ENCODE measurements at places on chromosomes 16 and 17.

DNA sequence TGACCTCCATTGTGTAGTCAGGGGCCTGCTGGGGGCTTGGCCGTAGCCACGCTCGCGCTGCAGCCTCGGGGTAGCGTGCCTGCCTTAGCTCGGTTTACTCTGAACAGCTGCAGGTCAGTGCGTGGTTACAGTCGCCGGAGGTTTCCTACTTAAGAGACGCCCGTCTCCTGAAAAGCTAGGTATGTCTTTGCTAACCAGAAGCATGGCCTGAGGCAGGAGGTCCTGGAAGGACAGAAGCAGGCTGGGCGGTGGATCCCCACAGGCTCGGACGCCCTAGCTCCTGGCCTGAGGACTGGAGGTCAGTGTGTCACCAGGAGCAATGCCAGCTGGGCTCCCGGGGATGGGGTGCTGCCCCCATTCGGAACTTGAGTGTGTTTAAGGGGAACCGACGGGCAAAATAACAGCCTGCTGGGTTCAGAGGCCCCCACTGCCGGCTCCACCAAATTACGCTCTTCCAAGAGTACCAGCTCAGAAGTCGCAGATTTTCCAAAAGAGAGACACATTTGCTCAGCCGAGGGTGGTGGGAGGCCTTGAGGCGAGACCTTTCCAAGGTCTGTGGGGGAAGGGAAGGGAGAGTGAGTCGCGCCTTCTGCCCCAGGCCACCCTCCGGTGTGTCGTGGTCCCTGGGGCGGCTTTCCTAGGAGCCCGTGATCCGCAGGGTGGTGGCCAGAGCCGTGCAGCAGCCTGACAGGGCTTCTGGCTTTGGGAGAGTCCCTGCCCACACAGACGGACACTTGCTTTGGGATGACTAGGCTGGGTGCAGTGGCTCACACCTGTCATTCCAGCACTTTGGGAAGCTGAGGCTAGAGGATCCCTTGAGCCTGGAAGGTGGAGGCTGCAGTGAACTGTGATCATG lies 3.9 kb upstream of the GNG13 start:
- no peak for DNase-seq

DNA sequence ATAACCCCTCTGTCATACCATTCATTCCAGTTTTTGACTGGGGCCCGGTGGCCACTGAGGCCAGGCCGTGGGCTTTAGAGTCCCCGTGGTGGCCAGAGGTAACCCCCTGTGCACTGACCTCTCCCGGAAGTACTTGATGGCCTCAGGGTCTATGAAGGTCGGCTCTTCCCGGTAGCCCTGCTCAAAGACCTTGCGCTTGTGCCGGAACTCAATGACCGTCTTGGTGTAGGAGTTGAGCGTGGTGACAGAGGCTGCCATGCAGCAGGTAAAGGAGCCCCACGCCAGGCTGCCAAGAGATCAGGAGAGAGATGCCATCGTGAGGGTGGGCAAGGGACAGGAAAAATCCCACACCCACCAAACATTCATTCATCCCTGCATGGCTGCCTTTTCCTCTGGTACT lies 234.8 kb downstream of the GSG1L start:
- DNase-seq, result peak; percentile 1

GRCh38 chr16:58022601-58023371 lies 2.8 kb upstream of the MMP15 start:
- DNase-seq, result no peak

DNA sequence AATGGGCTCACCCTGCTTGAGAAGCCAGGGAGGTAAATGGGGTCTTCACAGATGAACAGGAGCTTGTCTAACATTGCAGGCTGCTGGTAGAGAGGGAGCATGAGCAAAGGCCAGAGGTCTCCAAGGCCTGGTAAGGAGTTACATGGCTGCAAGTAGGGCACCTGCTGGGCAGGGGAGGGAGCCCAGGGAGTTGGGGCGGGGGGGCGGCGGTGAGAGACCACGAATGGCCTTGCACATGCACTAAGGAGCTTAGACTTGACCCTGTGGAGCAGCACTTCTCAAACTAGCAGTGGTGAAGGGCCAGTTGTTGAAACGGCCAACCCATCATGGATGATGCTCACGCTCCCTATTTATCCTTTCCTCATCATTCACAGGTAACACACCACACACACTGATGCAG lies 38.4 kb downstream of the ERN1 start:
- no peak for DNase-seq

GRCh38 chr17:44901411-44901921 lies 2.2 kb upstream of the EFTUD2 start:
- DNase-seq, result no peak

- no peak for DNase-seq
Measured at GRCh38 chr17:80331820-80332219, 71.2 kb downstream of the RNF213 start.

- DNase-seq, result no peak
Measured at GRCh38 chr16:31077592-31078396, 3.6 kb downstream of the ZNF646 start.

DNA sequence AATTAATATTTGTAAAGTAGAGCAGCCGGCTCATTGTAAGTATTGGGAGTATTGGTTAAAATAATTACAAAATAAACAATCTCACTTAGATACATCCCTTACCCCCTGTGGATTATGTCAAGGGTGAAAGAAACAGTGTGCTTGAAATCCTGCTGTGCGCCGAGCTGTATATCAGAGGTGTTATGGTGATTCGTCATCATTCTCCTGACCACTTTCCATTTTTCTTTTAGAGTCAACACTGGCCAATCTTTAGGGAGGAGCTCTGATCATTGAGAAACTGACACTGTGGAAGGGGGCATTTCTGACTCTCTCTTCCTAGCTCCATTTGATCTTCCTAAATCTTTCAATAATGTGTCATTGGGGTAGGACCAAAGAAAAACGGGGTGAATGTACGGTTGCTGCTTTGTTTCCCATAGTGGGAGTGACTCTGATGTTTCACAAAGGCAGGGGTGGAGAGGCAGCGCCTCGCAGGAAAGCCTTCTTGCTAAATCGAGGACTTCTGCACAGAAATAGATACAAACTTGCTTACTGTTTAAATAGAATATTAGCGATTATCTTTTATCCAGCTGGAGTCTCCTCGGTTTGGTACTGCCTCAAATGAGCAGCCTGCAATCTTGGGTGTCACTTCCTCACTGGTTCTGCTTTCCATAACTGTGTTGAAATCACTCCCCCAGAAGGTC lies 123.4 kb downstream of the PRKCB start:
- peak; percentile 20 for DNase-seq

DNA sequence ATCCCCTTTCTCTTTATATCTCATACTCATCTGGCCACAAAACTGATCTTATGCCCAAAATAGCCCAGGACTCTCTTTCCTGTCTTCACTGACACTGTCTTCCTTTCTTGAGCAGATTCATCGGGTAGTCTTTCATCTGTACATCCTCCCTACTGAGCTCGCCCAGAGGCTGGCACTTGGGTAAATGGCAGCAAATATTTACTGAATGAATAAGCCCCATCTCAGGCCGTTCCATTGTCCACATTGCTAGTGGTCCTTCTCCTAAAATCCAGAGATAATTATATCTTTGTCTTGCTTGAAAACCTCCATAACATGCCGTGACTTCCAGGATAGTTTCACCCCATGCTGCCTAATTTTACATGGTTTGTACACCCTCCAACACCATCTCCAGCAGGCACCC lies 158.1 kb upstream of the SDK2 start:
- no peak for DNase-seq

DNA sequence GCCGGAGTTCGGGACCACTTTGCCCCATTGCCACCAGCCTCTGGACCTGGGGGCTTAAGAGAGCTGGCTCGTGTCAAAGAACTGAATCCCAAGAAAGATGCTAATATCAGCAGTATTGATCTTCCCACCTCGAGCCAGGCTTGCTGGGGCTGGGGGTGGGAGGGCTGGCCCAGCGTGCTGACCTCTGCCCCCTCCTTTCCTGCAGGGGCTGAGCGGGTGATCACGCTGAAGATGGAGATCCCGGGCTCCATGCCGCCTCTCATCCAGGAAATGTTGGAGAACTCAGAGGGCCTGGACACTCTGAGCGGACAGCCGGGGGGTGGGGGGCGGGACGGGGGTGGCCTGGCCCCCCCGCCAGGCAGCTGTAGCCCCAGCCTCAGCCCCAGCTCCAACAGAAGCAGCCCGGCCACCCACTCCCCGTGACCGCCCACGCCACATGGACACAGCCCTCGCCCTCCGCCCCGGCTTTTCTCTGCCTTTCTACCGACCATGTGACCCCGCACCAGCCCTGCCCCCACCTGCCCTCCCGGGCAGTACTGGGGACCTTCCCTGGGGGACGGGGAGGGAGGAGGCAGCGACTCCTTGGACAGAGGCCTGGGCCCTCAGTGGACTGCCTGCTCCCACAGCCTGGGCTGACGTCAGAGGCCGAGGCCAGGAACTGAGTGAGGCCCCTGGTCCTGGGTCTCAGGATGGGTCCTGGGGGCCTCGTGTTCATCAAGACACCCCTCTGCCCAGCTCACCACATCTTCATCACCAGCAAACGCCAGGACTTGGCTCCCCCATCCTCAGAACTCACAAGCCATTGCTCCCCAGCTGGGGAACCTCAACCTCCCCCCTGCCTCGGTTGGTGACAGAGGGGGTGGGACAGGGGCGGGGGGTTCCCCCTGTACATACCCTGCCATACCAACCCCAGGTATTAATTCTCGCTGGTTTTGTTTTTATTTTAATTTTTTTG lies 8.5 kb downstream of the GJD3 start:
- no peak for DNase-seq

- DNase-seq, result no peak
Measured at GRCh38 chr16:85341972-85342695, 229.9 kb upstream of the CIBAR2 start.

DNA sequence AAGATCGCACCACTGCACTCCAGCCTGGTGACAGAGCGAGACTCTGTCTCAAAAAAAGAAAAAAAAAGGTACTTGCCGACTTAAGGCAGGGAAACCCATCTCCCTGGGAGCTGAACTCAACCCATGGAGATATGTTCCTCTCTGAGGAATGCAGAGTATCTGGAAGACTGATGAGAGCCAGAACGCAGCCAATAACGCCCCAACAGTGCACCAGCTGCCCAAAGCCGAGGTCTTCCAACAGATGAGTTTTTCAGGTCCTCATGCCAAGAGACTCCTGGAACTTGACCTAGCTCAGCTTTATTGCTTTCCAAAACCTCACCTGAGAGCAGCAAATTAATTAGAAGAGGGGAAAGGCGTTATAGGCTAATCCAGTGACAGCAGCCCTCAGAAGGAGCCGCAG lies 9.4 kb downstream of the ELAC2 start:
- no peak for DNase-seq

DNA sequence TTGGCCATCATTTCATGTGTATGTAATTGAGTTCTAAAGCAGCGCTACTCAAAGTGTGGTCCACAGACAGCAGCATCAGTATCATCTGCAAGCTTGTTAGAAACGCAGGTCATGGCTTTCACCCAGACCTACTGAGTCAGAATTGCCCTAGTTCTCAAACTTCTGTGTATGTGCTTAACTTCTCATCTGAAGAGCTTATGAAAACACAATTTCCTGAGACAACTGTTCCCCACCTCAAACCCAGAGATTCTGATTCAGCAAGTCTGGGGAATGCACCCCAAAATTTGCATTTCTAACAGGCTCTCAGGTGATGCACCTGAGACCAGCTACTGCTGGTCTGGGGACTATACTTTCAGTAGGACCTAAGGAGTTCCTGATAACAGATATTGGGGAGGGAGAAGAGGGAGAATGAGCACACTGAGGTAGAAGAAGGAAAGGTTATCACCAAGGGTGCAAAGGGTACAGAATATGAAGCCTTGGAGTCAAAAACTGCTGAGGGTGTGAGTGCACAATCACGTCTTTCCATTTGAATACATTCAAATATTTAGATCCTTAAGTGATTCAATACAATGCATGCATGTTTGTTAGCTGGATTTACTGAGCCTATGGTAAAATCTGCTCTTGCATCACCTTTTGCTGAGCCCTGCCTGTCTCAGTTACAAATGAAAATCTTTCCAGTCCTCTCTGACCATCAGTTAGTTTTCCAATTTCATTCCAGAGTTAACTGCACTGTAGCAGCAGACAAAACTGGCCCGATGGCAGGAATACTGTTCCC lies 29.2 kb upstream of the SKAP1 start:
- no peak for DNase-seq

GRCh38 chr16:30488764-30489605 lies 16.4 kb downstream of the ITGAL start:
- no peak for DNase-seq

GRCh38 chr17:13885953-13886889 lies 183.1 kb upstream of the COX10 start:
- no peak for DNase-seq

DNA sequence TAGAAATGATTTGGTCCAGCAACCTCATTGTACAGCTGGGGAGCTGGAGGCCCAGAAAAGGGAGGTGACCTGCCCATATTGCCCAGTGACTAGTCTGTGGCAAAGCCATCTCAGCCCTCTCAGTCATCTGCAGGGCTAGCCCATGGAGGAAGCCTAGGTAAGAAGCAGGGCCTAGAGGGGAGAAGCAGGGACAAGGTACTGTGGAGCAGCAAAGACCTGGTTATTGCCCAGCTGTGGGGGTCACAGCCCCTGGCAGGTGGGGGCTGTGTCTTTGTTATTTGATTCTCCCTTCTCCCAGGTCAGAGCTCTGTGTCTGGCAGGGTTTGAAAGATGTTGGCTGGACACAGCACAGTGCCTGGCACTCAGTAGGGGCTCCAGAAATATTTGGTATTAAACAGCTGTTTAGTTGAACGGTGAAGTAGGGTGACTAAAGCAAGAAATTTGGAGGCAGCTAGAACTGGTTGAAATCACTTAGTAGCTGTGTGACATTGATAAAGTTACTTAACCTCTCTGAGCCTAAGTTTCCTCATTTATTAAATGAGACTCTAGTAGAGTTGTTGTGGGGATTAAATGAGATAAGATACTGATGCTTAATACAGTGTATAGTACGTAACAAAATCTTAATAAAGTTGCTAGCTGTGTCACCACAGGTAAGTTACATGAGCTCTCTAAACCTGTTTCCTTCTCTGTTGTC lies 17.3 kb downstream of the CCR7 start:
- DNase-seq, result no peak

Data from GM13976 (cell line).